ENCODE measurements at places on chromosomes 16 and 17.

DNA sequence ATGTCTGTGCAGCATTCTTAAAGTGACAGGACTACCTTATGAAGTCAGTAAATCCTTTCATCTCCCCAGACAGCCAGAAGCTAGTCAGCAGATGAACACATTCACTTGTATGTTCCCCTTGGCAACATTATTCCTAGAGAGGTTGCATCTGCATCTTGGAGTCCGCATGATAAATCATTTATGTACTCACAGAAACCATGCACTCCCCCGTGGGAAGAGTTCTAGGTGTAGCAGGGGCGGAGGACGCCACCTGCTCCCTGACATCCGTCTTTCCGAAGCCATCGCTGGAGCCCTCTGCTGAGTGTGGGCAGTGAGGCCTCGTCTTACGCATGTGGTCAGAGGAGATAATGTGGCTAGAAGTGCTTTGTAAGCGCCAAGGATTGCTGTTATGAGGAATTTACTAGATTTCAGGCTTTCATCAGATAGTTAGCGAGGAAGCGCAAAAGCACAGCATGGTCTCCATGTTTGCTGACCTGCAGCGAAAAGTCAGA, 144.5 kb downstream of the RPTOR start:
- no peak for DNase-seq

GRCh38 chr16:67773569-67774456, 32.5 kb downstream of the RANBP10 start:
- DNase-seq: no peak

DNA sequence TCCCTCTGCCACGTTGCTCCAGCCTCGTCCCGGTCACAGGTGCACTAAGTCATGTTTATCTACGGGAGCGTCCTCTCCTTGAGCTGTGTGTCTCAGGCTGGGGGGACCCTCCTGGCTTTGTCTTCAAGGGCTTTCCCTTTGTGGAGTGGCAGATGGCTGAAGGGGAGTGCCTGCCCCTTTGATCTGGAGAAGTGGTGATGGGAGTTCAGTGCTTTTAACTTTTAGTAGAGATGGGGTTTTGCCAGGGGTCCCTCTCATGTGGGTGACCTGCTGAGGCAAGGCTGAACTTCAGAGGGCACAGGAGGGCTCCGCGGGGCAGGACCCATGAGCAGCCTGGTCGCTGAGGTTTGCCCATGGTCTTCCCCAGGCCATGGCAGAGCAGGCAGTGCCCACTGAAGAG, 73.1 kb upstream of the CDC42EP4 start:
- no peak for DNase-seq

DNA sequence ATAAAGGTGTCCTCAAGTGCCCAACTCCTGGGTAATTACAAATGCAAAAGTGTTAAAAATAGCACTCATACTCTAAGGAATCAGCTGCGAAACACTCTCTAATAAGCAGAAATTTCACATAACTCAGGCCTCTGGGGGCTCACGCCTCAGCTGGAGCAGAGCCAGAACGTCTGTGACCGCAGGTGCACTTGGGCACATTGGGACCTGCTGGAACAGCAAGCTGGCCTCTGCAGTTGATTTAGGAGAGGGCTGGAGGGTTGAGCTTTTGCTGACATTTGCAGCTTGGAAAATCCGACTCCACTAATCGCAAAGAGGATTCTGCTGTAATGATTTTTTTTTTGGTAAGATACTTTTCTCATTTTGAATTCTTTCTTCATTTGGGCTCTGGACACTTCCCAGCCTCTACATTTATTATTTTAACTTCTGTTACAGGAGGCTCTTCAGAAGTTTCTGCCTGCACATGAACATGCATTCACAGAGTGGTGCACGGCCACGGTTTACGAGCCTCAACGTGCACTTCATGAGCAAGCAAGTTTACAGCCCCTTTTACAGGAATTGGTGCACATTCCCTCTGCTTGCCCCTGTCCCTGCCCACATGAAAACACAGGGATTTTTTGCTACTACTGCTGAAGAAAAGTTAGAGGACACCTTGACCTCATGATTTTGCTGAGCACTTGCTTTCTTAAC, 4.1 kb upstream of the SNTB2 start:
- no peak for DNase-seq

DNA sequence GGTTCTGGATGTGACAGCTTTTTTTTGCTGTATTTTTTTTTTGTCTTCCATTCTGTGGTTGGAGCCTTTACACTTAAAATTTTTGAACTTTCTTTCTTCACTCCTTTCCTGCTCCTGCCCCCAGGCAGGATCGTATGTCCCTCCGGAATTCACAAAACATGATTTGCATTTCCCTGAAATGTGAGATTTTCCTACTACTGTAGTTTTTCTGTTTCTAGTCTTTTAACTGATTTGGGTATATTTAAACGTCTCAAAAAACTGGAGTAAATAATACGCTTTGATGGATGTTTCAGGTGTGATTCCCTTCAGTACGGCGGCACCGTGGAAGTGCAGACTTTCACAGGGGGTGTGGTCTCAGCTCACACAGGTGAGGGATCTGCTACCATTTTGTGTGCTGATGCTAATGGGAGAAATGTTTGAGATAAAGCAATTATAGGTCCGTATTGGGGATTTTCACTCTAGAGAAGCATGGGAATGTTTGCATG, 686 bp downstream of the SRCAP start:
- DNase-seq: no peak

DNA sequence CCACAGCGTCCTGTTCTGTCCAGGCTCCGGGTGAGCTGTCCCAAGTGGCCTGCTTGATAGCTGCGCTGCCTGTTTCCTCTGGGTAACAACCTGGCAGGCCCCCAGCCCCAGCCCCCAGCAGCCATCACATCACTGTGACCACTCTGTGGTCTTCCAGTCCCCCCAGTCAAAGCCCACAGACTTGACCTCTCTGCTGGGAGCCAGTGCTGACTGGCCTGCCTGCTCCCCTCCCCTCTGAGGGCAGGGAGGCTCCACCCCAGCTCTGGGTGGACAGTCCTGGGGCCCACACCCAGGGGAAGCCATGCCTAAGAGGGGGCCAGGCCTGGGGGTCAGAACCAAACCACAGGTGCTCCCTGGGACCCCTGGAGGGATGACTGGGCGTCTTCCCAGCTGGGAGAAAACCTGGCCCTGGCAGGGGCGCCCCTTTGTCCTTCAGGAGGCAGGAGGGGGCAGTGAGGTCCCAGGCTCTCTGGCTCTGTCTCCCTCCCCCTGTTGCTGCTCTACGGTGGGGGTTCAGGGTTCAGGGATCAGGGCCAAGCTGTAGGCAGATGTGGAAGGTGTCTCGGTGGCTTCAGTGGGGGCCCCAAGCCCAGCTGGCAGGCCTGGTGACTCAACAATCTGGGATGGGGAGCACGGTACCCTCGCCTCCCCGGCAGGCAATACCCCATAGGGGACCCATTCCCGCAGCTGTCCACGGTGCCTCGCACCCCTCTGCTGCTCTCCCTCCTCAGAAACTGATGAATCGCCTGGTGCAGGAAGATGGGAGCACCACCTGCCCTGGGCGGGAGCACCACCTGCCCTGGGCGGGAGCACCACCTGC, 1.8 kb upstream of the SLC16A3 start:
- DNase-seq: no peak

DNA sequence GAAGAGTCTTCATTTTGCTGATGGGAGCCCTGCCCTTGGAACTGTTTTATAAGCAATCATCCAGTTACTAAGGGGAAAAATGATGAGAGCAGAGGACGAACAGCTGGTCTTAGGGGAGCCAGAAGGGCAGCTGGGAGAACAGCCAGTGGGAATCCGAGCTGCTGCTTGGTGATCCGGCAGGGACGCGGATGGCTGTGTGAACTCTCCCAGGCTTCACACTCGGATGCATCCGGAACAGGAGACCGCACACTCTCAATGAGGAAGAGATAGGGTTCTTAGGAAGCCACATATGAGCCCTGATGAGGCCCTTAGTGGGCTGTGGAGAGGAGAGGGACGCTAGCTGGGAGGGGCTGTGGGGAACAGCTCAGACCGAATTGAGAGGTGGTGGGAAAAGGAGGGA, 5.0 kb upstream of the CACNG5 start:
- DNase-seq: no peak

DNA sequence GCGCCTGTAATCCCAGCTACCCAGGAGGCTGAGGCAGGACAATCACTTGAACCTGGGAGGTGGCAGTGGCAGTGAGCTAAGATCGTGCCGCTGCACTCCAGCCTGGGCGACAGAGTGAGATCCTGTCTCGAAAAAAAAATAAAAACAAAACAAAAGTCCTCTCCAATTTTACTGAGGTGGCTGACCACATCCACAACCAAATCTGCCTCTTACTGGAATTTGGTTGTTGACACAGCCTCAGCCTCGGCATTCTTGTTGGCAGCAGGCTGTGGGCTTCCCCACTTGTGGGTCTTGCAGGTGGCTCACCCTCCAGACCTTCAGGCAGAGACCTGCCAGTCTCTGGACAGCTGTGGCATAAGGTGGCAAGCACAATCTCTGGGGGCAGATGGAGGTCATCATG, 15.6 kb downstream of the B4GALNT2 start:
- DNase-seq: no peak

GRCh38 chr16:50137268-50137667, 15.8 kb upstream of the TENT4B start:
- no peak for DNase-seq

DNA sequence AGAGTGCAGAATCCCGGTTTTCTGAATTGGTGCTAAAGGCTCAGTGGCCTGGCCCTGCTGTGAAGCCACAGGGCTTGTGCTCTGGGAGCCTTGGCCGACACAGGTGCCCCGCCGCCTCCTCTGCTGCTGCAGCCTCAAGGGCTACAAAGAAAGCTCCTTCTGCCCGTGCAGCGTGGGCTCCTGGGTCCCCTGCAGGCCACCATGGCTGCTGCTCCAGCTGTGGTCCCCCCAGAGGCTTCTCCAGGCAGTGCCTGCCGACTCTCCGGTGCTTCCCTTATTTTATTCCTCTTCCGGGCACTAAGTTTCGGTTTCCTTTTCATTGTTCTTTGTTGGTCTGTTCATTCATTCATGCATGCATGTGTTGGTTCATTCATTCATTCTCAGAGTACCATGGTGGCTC, 53.1 kb downstream of the CMIP start:
- DNase-seq: no peak

DNA sequence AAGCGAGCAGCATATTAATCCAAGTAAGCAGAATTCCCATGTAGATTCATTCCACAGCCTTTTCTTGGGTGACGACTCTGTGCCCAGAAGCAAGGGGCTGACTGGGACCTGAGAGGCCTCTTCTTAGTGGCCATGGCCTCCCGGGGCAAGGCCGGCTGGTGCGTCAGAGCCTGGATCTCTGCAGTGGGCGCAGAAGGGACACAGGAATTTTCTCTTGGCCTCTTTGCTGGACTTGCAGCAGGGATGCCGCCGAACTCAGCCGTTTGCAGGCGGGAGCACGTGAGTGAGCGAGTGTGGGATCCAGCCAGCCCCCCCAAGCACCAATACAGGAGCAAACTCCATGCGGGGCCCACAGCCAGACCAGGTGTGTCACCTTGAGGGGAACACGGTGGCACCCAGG, 151.8 kb downstream of the RPTOR start:
- DNase-seq: no peak

GRCh38 chr16:9818702-9819101, 363.5 kb downstream of the GRIN2A start:
- no peak for DNase-seq

DNA sequence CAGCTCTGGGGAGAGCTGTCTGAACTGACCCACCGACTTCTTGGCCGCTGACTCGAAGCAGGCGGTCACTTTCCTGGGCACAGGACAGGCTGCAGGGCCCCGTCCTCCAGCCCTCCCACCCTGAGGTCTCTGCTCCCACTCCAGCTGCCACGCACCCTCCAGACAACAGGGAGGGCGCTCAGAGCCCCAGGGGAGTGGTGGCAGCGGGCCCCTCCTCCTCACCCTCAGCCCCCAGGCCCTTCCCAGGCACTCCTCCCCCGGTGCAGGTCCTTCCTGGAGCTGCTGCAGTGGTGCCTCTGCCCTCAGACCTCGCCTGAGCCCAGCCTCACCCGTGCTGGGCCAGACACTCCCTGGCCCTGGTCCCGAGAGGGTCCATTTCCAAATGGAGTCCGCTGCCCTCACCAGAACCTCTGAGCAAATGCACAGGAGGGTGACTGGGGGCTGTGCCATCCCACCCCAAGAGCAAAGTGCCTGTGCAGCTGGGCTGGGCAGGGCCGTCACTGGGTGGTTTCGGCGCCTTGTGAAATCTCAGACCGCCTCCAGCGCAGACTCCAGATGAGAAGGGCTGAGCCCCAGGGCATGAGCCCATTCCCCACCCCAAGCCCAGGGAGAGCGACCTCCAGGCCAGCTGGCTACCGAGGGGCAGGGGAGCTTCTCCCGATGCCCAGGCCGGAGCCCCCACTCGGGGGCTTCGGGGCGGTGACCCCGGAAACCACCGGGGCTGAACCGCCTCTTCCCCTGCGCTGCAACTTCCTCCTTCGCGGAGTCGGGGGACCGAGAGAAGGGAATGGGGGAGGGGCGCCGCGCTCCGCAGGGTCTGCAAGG, 717 bp downstream of the CYBA start:
- DNase-seq: no peak

- DNase-seq: no peak
These were observed 416.7 kb downstream of the WWOX start for GRCh38 chr16:78516006-78516736.

GRCh38 chr16:79294568-79294967, 306.0 kb downstream of the MAF start:
- no peak for DNase-seq

- DNase-seq: no peak
These were observed 13.9 kb downstream of the CNEP1R1 start for GRCh38 chr16:50038756-50039529.

DNA sequence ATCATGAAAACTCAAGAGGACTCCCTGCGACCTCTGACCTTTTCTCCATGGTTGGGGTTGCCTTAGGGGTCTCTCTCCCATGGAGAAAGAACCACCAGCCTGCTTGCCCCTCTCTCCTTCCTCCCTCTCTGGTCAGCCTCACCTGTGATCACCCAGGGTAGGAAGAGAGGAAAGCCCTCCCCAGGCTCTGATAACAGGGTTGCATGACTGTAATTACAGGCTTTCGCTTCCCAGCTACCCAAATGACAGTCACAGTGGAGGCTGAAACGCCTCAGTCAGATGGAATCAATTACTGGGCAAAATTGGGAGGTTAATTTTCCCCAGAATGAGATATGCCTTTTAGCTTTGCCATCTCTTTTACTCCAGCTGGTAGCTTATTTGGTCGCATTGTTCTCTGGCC, 265.8 kb upstream of the SOX9 start:
- DNase-seq: no peak

DNA sequence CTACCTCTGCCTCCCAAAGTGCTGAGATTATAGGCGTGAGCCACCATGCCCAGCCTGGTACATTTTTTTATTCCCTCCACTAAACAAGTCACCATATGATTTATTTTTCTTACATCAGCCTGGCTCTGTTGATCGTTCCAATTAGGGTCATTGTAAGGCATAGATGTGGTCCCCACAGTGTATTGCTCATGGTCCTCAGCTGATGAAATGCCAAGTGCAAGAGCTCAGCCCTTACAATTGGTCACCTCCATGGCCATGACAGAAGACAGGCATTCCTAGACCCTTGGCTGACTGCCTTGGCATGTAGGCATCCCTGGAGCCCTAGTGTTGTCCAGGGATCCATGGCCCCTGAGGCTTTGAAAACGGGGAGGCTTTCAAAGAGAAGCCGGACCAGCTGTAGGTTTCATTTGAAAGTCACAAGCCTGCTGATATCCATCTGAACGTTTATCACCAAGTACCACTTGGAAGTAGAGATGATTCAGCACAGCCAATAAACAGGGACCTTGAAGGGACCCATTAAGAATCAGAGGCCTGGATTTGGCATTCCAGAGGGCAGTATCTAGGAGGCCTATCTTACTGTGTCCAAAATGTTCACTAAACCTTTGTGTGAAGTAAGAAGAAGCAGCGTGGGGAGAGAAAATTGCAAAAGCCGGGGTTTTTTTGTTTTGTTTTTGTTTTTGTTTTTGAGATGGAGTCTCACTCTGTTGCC, 20.6 kb upstream of the PRKCA start:
- no peak for DNase-seq
